ENCODE measurements at places on chromosomes 4 and X.

GRCh38 chr4:81038636-81039350 is 8.3 kb downstream of the BMP3 start:
- no peak overlapping the region for H3K27ac ChIP-seq
- no peak overlapping the region for H3K4me3 ChIP-seq
- no peaks in the 10 kb centered on the region for H3K4me1 ChIP-seq
- peaks cover 8% of the 10 kb centered on the region for H3K27me3 ChIP-seq
- no peaks in the 10 kb centered on the region for H3K36me3 ChIP-seq

GRCh38 chrX:139199933-139200332 is 330.6 kb upstream of the F9 start:
- no peak overlapping the region for H3K27ac ChIP-seq
- H3K4me3 ChIP-seq, result no peak overlapping the region
- H3K36me3 ChIP-seq, result no peaks in the 10 kb centered on the region
- no peak for DNase-seq
- peaks cover 37% of the 10 kb centered on the region for H3K27me3 ChIP-seq

DNA sequence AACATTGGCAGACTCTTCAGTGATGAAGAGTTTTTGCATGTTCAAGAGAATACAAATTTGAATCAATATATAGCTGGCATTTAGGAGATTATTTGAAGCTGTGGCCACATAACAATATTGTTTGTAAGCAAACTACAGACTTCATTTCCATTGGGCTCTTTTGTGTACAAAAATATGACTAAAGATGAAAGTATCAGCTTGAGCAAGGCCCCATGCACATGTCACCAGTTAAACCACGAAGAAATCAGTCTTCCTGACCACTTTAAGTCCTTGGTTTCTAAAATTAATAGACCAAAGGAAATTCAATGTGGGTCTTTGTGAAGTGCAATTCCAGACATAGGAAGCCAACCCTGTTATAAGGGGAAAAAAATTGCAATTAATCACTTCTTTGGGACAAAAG is 1664.6 kb upstream of the ADGRL3 start:
- no peak for DNase-seq
- H3K27me3 ChIP-seq, result no peaks in the 10 kb centered on the region
- no peak overlapping the region for H3K4me3 ChIP-seq
- H3K4me1 ChIP-seq, result no peaks in the 10 kb centered on the region
- no peaks in the 10 kb centered on the region for H3K36me3 ChIP-seq

- DNase-seq, result no peak
- no peaks in the 10 kb centered on the region for H3K27me3 ChIP-seq
- H3K4me1 ChIP-seq, result peaks cover 36% of the 10 kb centered on the region
- H3K4me3 ChIP-seq, result peak overlapping the region; percentile 51
- H3K27ac ChIP-seq, result no peak overlapping the region
- peaks cover 35% of the 10 kb centered on the region for H3K36me3 ChIP-seq
These were observed 15.2 kb downstream of the BCOR start for GRCh38 chrX:40082447-40083119.

- peaks cover 85% of the 10 kb centered on the region for H3K27me3 ChIP-seq
- no peak overlapping the region for H3K4me3 ChIP-seq
- DNase-seq, result no peak
- H3K36me3 ChIP-seq, result no peaks in the 10 kb centered on the region
- H3K4me1 ChIP-seq, result no peaks in the 10 kb centered on the region
- H3K27ac ChIP-seq, result no peak overlapping the region
These were observed 86.3 kb upstream of the ADRA2C start for GRCh38 chr4:3679851-3680311.

- H3K36me3 ChIP-seq, result peaks cover 26% of the 10 kb centered on the region
- DNase-seq, result peak; percentile 6
- H3K4me1 ChIP-seq, result peaks cover 26% of the 10 kb centered on the region
- no peaks in the 10 kb centered on the region for H3K27me3 ChIP-seq
- H3K4me3 ChIP-seq, result peak overlapping the region; percentile 95
- peak overlapping the region; percentile 95 for H3K27ac ChIP-seq
These were observed 408 bp downstream of the TMEM33 start for GRCh38 chr4:41935652-41936021.

DNA sequence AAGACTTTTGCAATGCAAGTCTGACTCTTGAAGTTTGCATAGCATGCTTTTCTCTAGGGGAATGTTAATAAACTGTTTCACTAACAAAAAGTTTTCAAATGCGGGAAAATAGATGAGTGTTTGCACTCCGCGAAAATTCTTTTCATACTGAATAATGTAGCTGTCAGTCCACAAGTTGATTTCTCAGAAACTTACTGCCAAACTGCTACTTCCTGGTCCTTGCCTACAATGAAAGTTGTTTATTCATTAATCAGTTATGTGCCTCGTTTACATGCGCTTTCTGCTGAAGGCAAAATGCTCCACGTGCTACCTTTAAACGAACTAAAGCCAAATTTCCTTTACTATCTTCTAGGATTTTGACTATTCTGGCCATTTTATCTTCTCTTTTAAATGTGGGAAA is 166.2 kb downstream of the MAGEB17 start:
- no peaks in the 10 kb centered on the region for H3K4me1 ChIP-seq
- H3K27ac ChIP-seq, result no peak overlapping the region
- DNase-seq, result no peak

- H3K4me3 ChIP-seq, result no peak overlapping the region
- no peaks in the 10 kb centered on the region for H3K36me3 ChIP-seq
- peaks cover 17% of the 10 kb centered on the region for H3K4me1 ChIP-seq
- DNase-seq, result no peak
- H3K27me3 ChIP-seq, result peaks cover 70% of the 10 kb centered on the region
These were observed 3.7 kb downstream of the SHOX start for GRCh38 chrX:633985-634958.

GRCh38 chr4:87662871-87663270 is 12.8 kb downstream of the DMP1 start:
- H3K4me1 ChIP-seq, result no peaks in the 10 kb centered on the region
- no peaks in the 10 kb centered on the region for H3K36me3 ChIP-seq
- H3K27me3 ChIP-seq, result peaks cover 30% of the 10 kb centered on the region

- no peak overlapping the region for H3K27ac ChIP-seq
- H3K4me1 ChIP-seq, result peaks cover 20% of the 10 kb centered on the region
These were observed 3.2 kb downstream of the DDX3X start for GRCh38 chrX:41337140-41337539.

DNA sequence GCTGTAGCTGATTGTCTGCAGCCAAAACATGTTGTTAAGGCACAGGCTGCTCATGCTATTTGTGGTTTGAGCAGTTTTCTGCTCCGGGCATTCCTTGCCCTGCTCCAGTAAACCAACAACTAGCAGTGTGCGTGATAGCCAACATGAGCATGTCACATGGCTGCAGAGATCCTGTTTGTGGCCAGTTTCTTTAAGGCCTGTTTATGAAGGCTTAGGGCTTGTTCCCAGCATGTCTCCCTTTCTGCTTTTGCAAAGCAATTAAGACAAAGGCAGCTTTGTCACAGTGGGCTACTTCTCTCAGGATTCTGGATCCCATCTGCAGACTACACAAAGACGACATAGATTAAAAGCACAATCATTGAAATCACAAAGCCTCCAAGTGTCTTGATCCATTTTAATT is 160.5 kb downstream of the ZNF518B start:
- H3K36me3 ChIP-seq, result no peaks in the 10 kb centered on the region
- H3K27me3 ChIP-seq, result peaks cover 40% of the 10 kb centered on the region
- DNase-seq, result no peak
- H3K4me1 ChIP-seq, result peaks cover 2% of the 10 kb centered on the region
- H3K27ac ChIP-seq, result no peak overlapping the region

- H3K36me3 ChIP-seq, result no peaks in the 10 kb centered on the region
- H3K4me3 ChIP-seq, result no peak overlapping the region
- DNase-seq, result no peak
- no peaks in the 10 kb centered on the region for H3K4me1 ChIP-seq
These were observed 348.9 kb downstream of the NKX6-1 start for GRCh38 chr4:84150177-84150576.

DNA sequence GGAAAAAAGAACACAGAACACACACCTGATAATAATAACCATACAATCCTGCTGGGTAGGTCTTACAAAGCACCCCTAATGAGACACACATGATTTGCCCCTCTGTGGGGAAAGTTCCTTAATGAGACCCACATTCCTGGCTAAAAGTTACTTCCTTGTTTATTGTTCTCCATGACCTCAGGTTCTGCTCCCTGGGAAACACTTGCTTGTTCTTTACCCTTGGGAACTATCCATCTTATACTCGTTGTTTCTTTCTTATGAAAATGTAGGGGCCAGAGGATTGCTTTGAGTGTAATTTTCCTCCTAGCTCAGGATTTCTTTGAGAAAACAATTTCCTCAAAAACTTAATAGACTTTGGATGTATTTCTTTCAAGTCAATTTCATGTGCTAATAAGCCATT is 52.1 kb upstream of the PCDH10 start:
- no peaks in the 10 kb centered on the region for H3K4me1 ChIP-seq
- H3K27me3 ChIP-seq, result no peaks in the 10 kb centered on the region
- DNase-seq, result no peak
- no peak overlapping the region for H3K4me3 ChIP-seq
- H3K27ac ChIP-seq, result no peak overlapping the region

DNA sequence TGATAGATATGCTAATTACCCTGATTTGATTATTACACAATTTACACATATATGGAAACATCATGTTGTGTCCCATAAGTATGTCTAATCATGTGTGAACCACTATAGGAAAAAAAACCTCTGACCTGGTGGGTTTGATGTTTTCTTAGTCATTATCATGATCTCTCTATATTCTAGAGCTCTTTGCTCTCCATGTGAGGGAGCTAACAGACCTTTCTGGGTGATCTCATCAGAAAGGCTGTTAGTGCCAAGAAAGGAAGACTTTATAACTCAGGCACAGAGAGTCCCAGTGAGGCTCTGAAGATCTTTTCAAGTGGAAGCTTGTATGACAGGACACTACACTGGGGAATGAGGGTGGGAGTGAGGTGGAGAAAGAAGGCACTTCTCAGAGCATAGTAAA is 527.7 kb upstream of the MAGEB2 start:
- H3K4me3 ChIP-seq, result no peak overlapping the region
- no peaks in the 10 kb centered on the region for H3K36me3 ChIP-seq
- H3K27ac ChIP-seq, result no peak overlapping the region

DNA sequence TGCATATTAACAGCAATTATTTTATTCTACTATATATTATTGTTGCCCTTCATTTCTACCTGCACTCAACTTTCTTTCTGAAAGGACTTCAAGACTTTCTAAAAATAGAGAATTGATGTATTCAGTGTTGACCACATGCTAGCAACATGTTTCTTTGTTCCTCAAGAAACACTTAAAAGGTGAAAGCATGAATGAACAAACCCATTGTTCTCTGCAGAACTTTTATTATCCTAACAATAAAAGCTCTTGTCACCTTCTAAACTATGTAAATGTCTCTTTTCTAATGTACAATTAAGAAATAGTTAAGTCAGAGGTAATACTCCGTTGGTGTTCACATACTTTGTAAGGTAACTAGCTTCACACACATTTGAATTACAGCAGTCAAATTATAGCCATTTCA is 638.7 kb downstream of the FSTL5 start:
- no peaks in the 10 kb centered on the region for H3K36me3 ChIP-seq
- H3K27ac ChIP-seq, result no peak overlapping the region
- no peaks in the 10 kb centered on the region for H3K27me3 ChIP-seq
- H3K4me3 ChIP-seq, result no peak overlapping the region
- H3K4me1 ChIP-seq, result no peaks in the 10 kb centered on the region

DNA sequence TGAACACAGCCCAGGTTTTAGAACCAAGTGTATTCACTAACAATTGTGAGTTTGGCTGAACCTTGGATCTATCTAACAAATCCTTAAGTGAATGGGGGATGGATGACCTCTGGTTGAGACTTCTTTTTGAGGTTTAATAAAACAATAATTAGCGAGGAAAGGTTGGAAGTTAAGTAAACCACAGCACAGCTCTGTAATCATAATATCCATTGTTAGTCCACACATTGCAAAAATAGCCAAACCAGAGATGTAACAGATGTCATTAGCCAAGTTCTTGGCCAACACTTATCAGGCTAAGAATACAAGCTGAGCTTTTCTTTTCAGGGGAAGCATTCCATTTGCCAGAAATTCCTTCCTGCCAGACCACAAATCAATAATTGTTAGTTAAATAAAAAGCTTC is 59.1 kb downstream of the FREM3 start:
- H3K4me1 ChIP-seq, result no peaks in the 10 kb centered on the region
- no peaks in the 10 kb centered on the region for H3K27me3 ChIP-seq
- DNase-seq, result no peak
- H3K27ac ChIP-seq, result no peak overlapping the region
- no peaks in the 10 kb centered on the region for H3K36me3 ChIP-seq

DNA sequence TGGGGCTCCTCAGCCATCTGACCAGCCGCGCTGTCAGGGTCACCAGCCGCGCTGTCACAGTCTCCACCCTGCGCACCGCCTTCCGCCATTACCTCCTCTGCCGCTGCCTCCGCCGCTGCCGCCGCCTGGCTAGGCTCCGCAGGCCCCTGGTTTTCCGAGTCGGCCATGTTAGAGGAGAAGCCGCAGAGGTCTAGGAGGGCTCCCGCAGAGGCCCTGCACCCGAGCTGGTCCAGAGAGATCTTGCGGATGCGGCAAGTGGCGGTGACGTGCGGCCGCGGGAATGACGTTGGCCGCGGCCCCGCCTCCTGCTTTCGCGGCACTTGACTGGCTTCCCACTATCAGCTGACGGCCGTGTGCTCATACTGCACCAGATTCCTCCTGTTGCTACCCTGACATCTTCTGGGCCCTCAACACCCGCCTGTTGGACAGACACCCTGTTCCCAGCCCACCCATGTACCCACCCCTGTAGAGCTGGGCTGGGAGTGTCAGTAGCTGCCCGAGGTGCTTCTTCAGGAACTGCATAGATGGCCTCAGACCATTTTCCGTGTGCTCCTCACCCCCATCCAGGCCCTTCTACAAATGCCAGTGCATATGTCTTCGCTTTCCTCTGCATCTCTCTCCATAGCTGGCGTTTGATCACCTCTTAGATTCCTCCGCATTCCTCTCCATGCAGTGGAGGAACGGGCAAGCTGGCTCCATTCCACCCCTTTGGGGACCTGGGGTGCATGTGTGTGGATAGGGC is at the start of gene NAP1L5:
Gene NAP1L5, minus strand, starts transcription at position 242 of the 742 bp plus-strand sequence. Its CDS starts 75 bp downstream, at position 167.
- H3K27ac ChIP-seq, result peak within 1 kb of the TSS; percentile 95
- H3K4me3 ChIP-seq, result peak within 1 kb of the TSS; percentile 89
- H3K27me3 ChIP-seq, result no peaks in the 10 kb centered on the region
- H3K36me3 ChIP-seq, result peaks cover 15% of the 10 kb centered on the region

GRCh38 chr4:109559625-109559982 is 442 bp upstream of the MCUB start:
- peak overlapping the region; percentile 71 for H3K27ac ChIP-seq
- peak overlapping the region; percentile 80 for H3K4me3 ChIP-seq
- H3K36me3 ChIP-seq, result peaks cover 27% of the 10 kb centered on the region
- no peaks in the 10 kb centered on the region for H3K27me3 ChIP-seq
- peaks cover 37% of the 10 kb centered on the region for H3K4me1 ChIP-seq

- H3K4me1 ChIP-seq, result no peaks in the 10 kb centered on the region
- no peak overlapping the region for H3K27ac ChIP-seq
- DNase-seq, result no peak
- no peaks in the 10 kb centered on the region for H3K27me3 ChIP-seq
- no peak overlapping the region for H3K4me3 ChIP-seq
These were observed 103.8 kb downstream of the TBC1D19 start for GRCh38 chr4:26687728-26688127.

DNA sequence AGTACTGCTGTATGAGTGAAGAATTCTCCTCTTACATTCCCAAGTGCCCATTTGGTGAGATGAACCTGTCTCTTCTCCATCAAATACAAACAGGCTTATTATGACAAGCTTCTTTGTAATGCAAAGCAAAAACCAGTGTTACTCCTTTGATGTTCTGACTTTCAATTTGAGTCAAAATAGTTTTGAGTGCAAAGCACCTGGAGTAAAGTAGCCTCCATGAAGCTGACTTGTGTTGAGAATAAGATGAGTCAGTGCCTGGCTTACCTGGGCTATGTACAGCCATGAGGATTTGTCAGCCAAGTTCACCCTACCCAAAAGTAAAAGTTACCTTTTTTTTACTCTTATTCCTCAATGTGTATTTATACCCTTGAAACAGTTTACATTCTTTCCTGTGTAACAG is 132.5 kb upstream of the FMR1 start:
- H3K4me1 ChIP-seq, result no peaks in the 10 kb centered on the region
- DNase-seq, result no peak
- no peak overlapping the region for H3K27ac ChIP-seq
- no peak overlapping the region for H3K4me3 ChIP-seq
